Stimulated activated CD4-positive, alpha-beta T cell treated with anti-CD3 and anti-CD28 coated beads, Interleukin-4, amount 100 ng/mL, for 4 hours (primary cell): ENCODE measurements at places on chromosomes 5 and 9.

- no peak for DNase-seq
These were observed 35.6 kb downstream of the TRIO start for GRCh38 chr5:14178671-14179211.

GRCh38 chr9:89522261-89522958 is 24.5 kb upstream of the SEMA4D start:
- DNase-seq, result peak; percentile 75

GRCh38 chr5:125813221-125813974 is 609.8 kb upstream of the GRAMD2B start:
- DNase-seq, result no peak

DNA sequence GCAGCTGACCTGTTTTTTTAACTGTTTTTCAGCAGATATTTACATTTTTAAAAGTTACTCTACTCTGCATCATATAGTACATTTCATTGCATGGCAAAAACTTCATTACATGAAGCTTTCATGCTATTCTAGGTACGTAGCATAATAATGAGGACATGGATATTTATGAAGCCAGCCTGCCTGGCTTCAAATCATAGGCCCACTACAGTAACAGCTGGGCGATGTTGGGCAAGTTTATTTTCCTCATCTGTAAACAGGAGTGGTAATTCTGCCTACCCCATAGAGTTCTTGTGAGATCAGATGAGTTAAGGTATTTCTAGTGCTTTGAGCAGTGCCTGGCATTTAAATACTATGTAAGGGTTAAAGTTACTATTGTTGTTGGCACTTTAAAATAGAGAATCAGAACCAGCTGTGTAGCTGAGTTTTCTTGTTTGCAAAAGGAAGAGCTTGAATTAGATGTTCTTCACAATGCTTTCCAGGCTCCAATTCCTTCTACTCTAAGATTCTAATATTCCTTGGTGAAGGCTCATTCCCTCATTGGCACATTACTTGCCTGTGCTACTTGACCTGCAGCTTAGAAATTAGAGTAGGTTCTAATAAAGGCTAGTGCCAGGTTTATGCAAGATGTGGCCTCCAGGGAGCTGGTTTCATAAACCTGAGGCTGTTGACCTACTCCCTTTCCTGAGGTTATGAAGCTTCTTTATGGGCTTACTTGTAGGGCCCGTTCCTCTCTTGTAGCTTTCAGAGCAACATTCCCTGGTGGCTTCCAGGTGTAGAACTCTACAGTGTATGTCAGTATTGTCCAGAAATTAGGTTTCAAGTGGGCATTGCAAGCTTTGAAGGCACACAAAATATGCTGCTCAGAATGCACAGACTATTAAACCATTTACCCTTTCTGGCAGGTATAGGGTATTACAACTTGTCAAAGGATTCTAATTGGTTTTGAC is 14.5 kb downstream of the ANP32B start:
- no peak for DNase-seq

DNA sequence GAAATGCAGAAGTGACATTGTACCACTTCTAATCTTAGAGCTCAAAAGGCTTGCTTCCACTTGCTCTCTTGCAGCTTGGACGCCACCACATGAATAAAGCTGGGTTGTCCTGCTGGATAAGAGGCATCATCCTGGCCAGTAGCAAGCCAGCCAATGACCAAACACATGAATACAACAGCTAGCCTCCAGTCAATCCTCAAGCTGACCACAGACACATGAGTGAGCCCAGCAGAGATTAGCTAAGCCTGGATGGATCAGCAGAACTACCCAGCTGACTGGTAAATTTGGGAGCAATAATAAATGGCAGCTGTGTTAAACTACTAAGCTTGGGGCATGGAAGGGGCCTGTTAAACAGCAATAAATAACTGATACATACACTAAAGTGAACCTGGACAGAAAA is 121.1 kb upstream of the SLC12A2 start:
- no peak for DNase-seq

DNA sequence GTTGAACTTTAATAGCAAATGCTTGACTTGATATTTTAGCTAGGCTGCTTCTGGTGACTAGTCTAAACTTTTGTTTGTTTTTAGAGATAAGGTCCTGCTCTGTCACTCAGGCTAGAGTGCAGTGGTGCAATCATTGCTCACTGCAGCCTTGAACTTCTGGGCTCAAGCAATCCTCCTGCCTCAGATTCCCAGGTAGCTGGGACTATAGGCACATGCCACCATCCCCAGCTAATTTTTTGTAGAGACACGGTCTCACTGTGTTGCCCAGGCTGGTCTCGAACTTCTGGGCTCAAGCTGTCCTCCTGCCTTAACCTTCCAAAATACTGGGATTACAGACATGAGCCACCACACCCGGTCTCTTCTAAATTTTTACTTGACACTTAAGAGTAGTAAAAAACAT is 20.7 kb downstream of the CDC37L1 start:
- DNase-seq, result no peak

DNA sequence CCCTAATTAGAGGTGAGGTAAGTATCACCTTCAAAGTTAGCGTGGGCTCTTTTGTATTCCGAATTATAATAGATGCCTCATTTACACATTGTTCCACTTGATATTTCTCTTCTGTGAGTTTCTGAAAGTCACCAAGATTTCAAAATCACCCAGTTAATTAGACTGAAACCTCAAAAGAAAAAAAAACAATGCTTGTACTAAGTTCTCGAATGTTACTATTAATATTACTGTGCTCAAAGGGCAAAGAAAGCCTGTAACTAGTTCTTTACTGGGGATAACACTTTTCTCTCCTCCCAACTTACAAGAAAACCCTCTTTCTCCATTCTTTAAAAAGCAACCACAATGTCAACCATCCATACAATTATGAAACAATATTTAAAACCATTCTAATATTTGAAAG is 98.5 kb downstream of the STRBP start:
- DNase-seq, result no peak

DNA sequence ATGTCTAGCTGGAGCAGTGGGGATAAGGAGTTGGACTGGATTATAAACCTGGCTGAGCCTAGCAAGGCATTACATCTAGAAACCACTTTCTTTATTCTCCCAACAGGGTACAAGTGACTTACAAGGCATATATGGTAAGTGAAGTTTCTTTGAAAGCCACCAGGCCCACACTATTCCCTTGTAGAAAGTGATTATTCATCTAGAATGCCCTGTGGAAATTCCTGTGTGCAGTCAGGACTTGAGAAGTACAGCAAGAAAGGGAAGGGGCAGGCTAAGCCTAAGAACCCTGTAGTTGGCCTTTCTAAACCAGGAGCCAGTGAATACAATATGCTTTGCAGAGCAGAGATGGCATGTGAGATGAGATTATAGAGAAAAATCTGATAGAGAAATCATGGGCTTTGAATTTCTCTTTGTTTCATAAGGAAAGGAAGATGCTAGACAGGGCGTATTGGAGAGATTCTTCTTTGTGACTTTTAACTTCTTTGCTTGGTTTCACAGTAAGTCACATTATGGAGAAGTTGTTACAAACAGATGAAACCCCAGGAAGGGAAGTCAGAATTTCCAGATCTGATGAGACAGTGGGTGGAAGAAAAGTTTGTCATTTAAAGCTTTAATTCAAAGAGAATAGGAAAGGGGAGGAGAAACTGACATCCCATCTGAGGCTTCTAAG is 321.7 kb downstream of the NDUFS4 start:
- no peak for DNase-seq

GRCh38 chr9:131259916-131260597 is 16.3 kb downstream of the FAM78A start:
- DNase-seq, result no peak

DNA sequence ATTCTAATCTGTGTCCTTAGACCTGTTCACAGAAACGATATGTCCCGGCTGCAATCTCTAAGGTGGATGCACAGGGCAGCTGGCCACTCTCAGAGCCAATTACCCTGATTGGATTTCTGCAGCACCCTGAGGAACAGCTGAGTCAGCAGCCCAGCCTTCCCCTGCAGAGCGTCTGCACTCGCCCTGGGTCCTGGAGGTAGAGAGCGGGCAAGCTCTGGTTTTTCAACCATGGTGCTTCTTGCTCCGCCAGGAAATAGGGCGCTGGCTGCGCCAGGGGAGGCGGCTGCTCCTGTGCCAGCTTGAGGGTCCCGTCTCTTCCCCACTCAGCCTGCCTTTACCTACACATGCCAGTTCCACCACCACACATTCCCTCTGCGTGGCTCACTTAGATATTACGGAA is 19.2 kb downstream of the NDUFS6 start:
- no peak for DNase-seq

- DNase-seq, result no peak
These were observed 280.3 kb upstream of the CDH9 start for GRCh38 chr5:27318701-27319100.

DNA sequence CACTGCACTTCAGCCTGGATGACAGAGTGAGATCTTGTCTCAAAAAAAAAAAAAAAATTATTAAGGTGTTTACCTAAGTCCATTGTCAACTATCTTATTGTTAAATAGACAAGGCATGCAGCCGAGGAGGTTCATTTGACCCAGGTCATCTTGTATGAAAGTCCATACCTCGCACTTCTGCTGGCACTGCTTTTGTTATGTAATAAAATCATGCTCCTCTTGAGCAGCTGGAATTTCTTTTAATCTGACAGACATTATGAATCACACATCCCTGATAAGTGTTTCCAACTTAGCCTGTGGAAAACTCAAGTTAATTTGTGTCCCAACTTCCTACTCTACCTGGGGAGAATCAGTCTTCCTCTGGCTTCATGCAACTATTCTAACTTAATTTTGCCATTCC is 315.6 kb upstream of the KLF4 start:
- no peak for DNase-seq

DNA sequence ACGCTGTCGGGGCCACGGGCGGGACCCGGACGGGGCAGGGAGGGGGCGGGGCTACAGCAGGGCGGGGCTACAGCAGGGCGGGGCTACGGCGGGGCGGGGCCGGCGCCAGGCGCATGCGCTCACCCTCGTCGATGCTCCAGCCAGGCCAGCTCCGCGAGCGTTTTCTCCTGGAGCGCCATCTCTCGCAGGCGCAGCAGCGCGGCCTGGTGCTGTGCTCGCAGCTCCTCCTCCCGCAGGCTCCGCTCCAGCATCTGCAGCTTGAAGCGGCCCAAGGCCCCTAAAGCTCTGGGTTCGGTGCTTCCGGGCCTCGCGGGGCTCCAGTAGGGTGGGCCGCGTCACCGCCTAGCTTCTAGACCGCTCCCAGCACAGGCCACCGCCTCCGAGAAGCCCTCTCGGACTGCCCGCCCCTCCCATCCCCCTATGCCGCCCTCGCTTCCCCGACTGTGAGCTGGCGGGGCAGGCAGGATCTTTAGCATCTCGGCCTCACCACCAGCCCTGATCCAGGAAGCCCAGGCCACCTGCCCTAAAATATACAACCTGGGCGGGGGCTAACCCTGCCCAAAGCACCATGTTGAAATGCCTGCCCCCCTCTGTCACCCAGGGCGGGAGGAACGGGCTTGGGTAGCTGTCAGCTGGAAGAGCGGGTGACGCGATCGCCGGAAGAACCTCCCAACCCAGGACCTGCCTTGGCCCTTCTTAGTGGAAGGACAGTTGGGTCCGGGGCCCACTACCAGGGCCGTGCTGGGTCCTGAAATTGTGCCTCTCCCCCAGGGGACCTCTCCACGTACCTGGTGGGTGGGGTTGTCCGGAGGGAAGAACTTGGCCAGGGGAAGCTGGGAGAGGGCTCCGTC is 21.9 kb upstream of the QSOX2 start:
- peak; percentile 86 for DNase-seq

DNA sequence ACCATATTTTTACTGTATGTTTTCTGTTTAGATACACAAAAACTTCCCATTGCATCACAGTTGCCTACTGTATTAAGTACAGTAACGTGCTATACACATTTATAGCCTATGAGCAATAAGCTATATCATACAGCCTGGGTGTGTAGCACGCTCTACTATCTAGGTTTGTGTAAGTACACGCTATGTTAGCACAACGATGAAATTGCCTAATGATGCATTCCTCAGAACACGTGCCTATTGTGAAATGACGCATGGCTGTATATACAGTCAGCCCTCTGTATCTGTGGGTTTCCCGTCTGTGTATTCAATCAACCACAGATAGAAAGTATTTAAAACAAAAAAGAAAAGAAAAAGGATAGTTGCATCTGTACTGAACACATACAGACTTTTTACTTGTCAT is 64.2 kb downstream of the SGCD start:
- DNase-seq, result no peak

- no peak for DNase-seq
These were observed 118.6 kb downstream of the ZSWIM6 start for GRCh38 chr5:61450493-61451279.

DNA sequence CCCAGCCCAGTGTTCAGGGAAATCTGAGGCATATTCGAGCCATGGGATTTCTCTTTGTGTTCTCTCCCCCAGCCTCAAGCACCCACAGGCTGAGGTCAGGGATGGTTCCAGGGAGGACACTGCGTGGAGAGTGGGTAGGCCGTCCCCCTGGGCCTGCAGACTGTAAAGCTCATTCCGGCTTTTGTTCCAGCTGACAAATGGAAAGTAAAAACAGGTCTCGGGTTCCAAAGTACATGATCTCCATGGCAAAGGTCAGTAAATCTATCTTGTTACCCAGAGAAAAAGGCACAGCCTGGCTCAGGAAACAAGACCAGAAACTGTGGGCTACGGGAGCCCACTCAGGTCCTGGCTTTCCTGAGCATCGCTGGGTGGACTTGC is 116.2 kb downstream of the ROR2 start:
- DNase-seq, result no peak

GRCh38 chr5:56323505-56323904 is 90.4 kb upstream of the ANKRD55 start:
- no peak for DNase-seq

- no peak for DNase-seq
These were observed 78.0 kb downstream of the PTCH1 start for GRCh38 chr9:95438561-95439357.

DNA sequence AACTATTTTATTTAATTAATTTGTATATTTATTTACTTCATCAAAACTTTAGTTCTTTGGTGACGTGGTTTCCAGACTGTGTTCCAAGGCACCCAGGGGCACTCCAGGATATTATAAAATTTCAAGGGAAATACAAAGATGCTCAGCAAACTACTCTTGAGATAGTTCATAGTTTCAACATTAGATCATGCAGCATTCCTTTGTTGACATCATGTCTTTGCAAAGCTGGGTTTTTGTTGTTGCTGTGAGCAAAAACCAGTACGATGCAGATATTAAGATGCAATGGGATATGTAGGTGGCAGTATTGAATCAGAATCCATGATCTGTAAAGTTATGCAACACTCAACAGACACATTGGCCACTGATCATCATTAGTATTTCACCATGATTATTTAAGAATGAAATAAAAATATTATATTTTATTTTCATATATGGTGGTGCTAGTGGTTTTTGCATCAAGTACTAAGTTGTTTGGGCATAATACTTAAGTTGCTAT is 219.7 kb downstream of the ADCY2 start:
- no peak for DNase-seq

DNA sequence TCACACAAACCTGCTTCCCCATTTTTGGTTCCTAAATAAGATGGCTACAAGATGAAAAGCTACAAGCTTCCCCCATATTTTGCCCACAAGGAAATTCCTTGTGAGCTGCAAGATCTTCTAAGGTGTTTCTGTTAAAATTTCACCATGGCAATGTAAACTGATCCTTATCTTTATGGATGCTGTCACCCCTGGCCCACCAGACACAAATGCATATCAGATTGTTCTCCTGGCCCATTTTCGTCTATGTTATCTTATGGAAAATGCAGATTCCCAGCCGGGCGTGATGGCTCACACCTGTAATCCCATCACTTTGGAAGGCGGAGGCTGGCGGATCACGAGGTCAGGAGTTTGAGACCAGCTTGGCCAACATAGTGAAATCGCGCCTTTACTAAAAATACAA is 65.1 kb upstream of the IL6ST start:
- no peak for DNase-seq

GRCh38 chr9:86178503-86178902 is 79.1 kb upstream of the GOLM1 start:
- no peak for DNase-seq

GRCh38 chr5:97163360-97163764 is 19.7 kb downstream of the RIOK2 start:
- no peak for DNase-seq
